ENCODE measurements at places on chromosomes 12 and 14.
A peak's percentile ranks its signal among the peaks of the same experiment; 100 is the strongest.

GRCh38 chr14:48690349-48690748, 895.8 kb downstream of the RPS29 start:
- DNase-seq = no peak

DNA sequence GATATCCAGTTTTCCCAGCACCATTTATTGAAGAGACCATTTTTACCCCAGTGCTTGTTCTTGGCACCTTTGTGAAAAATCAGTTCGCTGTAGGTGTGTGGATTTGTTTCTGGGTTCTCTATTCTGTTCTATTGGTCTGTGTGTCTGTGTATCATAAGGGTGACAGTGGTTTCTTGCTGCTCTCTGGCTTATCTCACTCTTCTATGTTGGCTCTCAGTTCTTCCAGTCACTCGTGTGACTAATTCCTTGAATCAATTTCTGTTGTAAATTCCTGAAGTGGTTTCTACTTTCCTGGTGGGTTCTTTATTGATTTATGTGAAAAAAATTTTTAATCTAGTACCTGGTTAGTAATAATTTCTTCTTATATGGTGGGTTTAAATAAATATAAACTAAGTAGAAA, 58.3 kb downstream of the OTOGL start:
- DNase-seq = no peak

- DNase-seq = no peak
Measured at GRCh38 chr14:58078068-58078467, 73.9 kb downstream of the ARMH4 start.

- no peak for DNase-seq
Measured at GRCh38 chr12:111256629-111257434, 112.1 kb downstream of the PHETA1 start.

DNA sequence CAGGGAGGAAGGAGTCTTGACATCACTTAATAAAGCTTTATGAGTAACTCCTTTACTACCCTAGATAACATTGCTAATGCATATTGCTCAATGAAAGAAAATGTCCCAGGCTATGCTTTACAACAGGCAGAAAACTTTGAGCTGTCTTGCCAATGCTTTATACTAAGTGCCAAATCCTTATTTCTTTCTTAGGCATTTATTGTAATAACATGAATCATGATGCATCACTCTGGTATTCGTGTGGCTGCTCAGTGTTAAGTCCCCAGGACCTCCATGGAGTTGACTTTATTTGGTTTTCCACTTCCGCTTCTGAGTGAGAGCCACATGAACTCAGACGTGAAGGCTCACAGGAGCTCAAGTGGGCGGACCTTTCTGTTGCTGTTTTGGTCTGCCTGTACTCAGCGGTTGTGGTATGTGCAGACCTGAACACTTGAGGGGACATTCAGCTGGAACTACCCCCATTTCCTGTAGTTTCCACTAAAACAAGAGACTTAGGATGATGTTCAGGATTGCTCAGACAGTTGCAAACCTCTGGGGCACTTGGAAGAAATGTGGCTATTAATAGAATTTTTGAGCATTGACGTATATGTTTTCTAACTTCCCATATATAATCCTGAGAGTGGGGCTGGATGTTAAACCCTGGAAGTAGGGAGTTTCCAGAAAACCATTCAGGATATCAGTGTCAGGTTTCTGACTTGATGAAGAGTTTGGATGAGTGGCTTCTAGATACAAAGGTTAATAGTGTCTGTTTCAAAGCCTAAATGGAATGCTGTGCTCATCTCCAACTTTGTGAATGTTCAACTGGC, 258.6 kb downstream of the MSRB3 start:
- no peak for DNase-seq

DNA sequence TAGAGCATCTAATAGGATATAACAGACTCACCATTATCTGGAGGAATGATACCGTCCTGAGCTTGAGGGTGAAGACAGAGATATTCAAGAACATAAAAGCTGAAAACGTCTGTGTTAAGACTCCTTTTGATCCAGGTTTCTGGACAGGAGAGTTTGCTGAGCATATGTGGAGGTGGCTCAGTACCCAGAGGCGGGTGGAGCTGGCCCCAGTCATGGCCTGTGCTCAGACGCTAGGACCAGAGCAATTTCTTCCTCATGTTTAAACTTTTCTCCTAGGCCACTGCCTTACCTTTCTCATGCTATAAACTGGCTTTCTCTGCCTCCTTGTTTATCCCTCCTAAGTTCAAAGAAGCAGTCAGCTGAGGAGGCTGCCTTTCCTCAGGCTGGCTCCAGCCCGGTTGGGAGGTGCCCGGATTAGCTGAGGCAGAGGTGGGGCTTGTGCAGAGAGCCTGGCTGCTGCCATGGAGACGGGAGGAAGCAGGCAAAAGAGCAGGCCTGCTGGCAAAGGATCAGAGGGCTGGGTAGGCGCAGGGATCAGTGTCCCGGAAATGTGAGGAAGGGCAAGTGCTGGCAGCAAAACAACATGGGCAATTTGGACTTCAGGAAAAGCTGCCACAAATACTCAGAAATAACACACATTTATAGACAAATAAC, 13.7 kb downstream of the COA8 start:
- no peak for DNase-seq

GRCh38 chr12:12482150-12482761, 80.4 kb downstream of the DUSP16 start:
- no peak for DNase-seq

GRCh38 chr12:57096099-57096572, 7.2 kb downstream of the NAB2 start:
- no peak for DNase-seq

- peak; percentile 21 for DNase-seq
Measured at GRCh38 chr14:65170768-65171507, 68.6 kb upstream of the MAX start.

DNA sequence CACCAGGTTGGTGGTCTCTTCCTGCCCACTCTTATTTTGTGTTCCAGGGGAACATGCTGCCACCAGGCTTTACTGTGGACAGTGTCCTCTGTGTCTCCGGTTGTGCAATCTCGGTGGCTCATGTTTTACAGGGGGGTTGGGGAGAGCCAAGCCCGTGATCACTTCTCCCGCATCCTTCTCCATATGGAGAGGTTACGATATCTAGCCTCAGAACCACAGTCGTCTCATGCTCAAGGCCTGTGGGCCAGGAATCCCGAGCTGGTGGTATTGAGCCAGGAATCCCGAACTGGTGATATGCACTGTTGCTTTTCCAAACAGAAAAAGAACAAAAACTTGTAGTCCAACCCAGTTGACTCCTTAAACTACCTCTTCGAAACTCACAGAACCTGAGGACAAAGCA, 37.0 kb upstream of the INF2 start:
- no peak for DNase-seq

GRCh38 chr12:88590851-88591250, 10.6 kb upstream of the KITLG start:
- no peak for DNase-seq

- DNase-seq = no peak
Measured at GRCh38 chr14:96055065-96055752, 16.0 kb downstream of the C14orf132 start.

DNA sequence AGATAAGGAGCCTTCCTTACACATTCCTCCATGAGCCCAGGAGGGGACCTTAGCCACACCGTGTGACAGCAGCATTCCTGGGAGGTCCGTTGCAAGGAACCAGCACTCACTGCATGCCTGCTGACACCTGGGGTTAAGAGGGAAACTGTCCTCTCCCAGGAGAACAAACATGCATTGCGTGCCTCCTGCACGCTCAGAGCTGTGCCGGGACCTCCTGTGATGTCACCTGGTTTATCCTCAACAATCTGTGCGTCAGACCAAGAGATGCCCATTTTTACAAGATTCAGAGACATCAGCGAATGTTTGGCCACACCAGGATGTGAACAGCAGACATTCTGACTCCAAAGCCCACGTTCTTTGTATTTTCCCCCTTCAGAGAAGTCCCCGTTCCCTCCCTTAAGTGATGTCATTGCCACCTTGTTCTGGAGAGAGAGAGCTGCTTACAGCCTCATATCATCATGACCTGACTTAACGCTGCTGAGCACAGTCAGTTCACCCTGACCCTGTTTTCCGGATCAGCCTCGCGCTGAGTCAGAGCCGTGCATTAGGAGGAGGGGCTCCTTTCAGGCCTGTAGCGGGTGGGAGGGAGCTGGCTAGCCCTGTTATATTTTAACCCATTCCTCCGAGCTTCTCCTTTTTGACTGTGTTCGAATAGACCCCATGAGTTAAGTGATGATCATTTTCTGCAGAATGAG, 36.2 kb downstream of the TMEM120B start:
- no peak for DNase-seq

GRCh38 chr12:90905691-90906370, 49.1 kb downstream of the CCER1 start:
- DNase-seq = no peak

GRCh38 chr14:77264466-77265186, 6.4 kb downstream of the NGB start:
- no peak for DNase-seq

DNA sequence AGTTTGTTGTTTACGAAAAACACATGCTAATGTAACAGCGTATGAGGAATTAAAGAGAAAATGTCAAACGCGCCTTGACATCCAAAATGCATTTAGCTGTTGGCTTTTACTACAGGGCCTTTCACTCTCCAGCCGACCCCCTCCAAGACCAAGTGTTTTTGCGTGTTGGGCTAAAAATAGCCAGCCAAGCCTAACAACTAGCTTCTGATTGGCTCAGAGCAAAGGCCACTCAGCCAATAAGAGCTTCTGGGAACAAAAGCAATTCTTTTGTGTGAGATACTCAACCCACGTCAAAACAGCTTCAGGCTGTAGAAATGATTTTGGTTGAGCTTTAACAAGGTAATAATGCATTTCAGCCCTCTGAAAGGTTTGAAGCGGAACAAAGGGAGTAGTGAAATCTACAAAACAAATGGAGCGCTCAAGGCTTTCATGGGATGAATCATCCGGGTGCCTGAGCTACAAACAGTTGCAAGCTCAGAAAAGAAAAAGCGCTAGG, 198.7 kb upstream of the DCN start:
- no peak for DNase-seq

- no peak for DNase-seq
Measured at GRCh38 chr12:42270596-42270995, 32.5 kb upstream of the YAF2 start.

- no peak for DNase-seq
Measured at GRCh38 chr12:109591041-109591440, 17.4 kb downstream of the MVK start.

DNA sequence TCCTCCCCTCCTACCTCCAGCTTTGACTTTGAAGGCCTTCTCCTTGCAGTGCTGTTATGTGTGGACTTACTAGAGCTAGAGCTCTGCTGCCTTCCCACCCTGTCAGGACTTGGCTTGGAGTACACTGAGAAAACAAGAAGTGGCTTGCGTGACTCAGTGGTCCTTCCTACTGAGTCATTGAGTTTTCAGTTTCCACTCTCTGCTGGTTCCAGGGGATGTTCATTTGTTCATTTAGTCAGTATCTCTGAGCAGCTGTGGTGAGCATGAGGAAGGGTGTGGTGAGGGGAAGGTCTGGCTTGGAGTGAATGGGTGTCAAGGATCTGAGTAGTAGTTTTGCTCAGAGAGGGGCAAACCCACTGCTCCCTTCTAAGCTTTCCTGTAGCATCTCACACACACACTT, 17.2 kb upstream of the ELK3 start:
- DNase-seq = peak; percentile 56

DNA sequence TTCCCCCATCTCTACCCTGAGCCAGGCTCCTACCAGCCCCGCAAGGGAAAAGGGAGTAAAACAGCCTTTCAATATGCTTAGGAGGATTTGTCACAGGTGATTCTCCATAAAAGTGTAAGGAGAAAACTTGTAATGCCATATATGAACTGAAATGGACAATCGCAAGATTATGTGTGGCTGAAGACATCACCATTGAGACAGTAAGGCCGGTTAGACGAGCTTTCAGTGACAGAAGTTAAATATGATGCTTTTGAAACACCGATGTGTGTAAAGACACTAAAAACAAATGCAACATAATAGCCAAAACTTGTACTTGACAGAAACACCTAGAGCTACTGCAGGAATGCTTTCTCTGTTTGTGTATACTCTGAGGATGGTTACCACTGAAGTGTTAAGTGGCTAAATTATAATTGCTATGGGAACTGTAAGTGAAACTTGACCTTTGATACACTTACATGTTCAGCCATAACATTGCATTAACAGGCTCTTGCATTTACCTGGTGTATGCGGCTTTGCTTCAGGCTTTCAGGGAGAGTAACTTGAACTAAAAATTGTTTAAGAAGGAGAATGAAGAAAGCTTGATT, 42.3 kb downstream of the FAR2 start:
- DNase-seq = no peak

DNA sequence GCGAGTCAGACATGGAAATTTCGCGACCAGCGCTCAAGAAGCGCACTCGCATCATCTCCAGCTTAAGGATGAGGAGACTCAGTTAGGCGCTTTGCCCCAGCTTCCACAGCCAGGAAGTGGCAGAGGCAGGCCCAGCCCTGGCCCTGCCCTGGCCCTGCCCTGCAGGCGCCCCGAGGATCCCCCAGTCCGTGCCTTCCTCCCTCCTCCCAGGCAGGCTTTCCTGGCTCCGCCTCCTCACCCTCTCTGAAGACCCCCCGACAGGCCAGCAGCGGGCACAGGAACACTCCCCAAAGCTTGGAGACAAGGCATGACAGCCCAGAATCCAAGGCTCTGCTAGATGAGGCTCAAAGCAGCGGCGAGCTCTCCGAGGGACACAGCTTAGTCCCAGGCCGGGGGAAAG, 25.1 kb downstream of the UBR7 start:
- DNase-seq = no peak

DNA sequence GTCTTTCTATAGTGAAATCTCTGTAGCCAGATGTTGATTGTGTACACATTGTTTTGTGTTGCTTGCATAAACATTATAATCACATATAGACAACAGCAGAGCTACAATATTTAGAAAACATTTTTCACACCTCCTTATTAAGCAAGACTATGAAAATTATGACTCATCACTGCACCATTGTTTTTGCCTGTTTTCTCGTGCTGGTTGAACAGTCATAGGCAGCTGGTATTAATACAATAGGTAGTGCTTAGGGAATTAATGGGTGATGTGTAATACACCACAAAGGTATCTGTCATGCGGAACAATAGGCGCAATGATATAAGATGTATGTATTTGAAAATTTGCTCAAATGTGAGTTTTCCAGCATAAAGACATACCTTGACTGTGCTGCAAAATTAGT, 449.3 kb downstream of the FOXG1 start:
- DNase-seq = no peak

DNA sequence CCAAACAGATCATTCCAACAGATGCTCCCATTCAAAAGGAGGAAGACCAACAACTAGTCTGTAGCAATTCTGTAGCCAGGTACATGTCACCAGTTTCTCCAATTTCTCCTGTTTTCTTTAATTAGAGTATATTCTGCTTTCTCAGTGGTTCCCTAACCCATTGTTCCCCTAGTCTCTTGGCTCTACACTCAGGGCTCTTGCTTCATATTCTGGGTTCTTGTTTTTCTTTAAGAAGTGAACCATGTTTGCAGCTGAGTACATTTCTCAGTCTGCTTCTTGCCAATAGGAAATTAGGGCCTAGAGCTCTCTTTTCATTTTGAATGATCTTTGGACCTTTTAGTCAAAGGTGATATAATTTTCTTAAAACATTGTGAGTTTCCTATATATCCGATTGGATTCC, 29.4 kb upstream of the STXBP6 start:
- no peak for DNase-seq
